Activated naive CD4-positive, alpha-beta T cell treated with anti-CD3 and anti-CD28 coated beads, Interleukin-2, amount 50 U/mL, for 16 hours (primary cell): ENCODE measurements at places on chromosomes 11 and 22.

GRCh38 chr11:8327761-8328192, 64.1 kb upstream of the LMO1 start:
- DNase-seq, result no peak

DNA sequence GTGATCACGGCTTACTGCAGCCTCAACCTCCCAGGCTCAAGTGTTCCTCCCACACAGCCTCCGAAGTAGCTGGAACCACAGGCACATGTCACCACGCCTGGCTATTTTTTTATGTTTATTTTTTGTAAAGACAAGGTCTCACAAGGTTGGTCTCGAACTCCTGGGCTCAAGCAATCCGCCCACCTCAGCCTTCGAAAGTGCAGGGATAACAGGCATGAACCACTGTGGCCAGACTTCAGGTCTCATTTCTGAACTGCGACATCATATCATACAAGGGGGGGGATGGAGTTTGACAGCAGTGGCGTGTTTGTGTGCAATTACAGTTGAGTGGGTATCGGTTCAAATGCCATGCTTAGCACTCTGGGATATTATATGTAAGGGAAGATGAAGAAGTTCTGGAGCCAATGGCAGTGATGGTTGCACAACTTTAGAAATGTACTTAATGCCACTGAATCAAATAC, 6.9 kb downstream of the NAALADL1 start:
- no peak for DNase-seq

DNA sequence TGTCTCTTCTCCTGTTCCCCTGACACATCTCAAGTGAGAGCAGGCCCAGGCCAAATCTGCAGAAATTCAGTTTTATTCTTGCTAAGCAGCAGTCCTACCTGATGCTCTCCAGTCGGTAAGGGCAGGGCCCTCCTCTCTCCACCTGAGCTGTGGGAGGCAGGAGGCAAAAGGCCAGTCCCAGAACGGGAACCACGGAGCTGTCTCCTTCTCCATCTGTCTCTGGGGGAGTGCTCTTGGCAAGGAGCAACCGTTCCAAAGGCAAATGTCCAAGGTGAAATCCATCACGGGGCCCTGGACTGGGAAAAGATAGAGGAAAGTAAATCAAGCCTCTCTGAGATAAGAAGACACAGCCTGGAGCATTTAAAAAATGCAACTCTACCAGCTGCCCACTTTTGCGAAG, 65.2 kb upstream of the CDON start:
- DNase-seq, result no peak

DNA sequence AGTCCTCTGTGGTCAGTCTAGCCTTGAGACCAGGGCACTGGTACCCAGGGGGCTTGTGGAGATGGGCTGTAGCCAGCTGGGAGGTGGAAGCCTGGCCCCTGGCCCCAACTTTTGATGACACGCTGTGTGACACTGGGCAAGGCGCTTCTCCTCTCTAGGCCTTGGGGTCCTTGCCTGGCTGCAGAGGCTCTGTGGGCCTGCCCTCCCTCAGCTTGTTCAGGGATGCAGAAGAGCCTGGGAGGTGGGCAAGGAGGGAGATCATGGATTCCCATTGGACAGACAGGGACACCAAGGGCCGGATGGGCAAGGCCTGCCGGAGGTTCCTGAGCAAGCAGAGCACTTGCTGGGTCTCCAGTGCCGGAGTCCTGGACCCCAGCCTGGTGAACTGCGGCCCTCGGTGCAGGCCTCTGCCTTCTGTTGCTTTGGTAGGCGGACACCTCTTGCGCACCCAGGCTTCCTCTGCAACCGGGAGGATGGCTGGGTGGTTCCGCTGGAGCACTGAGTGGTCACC, 1.3 kb upstream of the PPP2R5B start:
- no peak for DNase-seq

- DNase-seq, result no peak
Measured at GRCh38 chr11:130527636-130528297, 79.3 kb downstream of the ADAMTS15 start.

DNA sequence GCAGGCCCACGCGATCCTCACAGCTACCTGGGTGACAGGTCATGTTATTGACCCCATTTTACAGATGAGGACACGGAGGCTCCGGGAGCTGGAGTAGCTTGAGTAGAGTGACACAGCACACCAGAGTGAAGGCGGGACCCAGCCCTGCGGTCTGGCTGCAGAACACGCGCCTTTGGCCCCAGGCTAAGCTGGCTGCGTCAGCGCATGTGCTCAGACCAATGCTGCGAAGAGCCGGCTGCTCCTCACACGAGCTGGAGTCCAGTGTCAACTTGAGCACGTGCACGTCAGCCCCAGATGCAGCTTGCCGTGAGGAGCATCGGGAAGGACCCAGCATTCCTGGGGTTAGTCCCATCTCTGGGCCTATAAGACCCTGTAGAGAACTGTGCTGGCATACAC, 49.9 kb downstream of the SCUBE1 start:
- no peak for DNase-seq

DNA sequence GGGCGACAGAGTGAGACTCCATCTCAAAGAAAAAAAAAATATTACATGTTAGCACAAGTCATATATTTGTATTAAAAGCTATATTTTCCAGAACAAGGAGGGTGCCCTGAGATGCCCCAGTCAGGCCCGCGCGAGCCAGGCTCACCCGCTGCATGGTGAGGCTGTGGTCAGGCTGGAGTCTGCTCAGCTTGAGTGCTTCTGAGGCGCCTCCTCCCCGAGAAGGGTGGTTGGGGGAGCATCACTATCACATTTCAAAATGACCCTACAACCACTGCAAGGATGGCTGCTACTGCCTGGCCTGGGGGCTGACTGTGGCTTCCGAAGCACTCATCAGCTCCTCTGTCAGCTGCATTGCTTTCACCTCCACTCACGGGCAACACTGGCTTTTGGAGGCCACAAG, 77.1 kb downstream of the SCUBE1 start:
- DNase-seq, result no peak

GRCh38 chr22:44730490-44731356, 21.7 kb upstream of the ARHGAP8 start:
- DNase-seq, result peak; percentile 7

DNA sequence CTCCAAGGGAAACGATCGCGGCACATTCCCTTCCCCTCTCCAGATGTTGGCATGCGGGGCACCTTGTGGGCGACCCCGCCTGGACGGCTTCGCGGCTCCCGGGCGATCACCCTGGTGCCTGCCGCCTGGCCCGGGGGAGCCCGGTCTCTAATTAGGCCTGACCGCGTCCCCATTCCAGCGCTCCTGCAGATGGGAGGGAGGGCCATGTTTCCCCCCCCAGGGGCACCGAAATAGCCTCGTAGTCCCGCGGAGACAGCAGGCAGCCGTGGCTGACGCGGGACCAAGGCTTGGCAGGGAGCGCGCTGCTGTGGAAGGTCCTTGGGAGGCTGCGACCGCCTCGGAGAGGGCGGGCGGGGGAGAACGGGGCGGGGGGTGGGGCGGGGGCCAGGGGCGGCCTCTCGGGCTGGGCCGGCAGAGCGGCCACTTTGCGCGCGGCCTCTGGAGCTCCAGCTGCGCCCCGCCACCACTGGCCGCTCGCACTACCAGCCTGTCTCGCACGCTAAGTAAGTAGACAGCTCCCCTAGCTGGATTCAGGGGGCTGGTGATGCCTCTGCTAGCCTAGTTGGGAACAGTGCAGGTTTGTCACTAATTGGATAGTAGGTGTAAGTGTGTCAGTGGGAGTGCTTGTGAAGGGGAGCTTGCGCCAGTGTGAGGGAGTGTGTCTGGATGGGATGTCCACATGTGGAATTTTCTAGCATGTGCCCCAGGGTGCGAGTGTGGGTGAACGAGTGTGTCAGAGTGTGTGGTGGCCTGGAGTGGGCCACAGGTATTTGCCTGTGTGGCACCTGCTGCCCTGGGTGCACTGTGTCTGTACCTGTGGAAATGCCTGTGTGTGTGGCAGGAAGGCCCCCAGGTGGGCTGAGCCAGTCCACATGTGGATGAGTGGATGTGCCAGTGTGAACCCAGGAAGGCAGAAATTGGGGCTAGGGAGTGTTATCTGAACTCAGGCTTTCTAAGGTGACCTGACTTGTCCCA, at the start of gene INSC:
INSC (plus strand) TSS at position 423 of the 975 bp plus-strand sequence. CDS start 34,252 bp downstream, outside the sequence.
- no peak for DNase-seq

DNA sequence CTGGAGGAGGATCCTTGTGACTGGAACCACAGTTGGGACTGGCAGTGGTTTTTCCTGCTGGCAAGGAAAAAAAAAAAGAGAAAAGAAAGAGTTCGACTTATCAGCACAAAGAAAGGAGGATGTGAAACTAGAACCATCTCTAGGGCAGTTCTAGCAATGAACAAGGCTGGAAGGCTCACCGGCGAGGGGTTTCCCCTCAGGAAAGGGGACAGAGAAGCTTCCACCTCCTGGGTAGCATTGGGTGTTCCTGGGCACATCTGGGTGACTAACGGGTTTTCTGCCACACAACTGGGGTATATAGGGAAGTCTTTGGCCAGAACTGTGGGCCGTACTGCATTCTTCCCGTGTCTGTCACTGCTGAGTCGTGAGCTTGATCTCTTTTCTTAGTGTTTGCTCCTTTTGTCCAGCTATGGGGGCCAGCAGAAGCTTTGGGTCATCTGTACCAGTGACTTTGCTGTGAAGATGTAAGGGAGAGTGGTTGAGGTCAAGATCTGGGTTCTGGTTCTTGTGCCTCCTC, 109.4 kb upstream of the OR4B1 start:
- DNase-seq, result no peak

DNA sequence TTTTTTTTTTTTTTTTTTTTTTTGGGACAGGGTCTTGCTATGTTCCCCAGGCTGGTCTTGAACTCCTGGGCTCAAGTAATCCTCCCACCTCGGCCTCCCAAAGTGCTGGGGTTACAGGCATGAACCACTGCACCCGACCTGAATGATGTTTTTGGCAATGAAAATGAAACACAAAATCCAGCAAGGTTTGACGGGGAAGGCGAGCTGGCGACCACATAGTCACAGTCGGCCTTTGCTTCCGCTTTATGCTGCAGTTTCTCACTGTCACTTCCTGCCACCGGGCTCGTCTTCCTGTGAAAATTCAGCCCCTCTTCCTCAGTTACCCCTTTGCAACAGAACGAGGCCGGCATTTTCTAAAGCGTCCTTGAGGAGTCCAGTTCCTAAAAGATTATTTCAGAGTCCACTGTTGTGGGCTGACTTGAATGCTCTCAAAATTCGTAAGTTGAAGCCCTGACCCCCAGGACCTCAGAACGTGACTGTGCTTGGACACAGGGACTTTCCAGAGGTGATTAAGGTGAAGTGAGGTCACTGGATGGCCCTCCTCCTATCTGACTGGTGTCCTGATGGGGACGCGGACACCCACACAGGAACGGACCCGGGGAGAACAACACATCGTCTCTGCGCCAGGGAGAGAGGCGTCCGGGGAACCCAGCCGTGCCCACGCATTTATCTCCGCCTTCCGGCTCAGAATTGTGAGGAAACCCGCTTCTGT, 2.9 kb upstream of the BID start:
- peak; percentile 64 for DNase-seq

GRCh38 chr22:46122511-46122971, 27.8 kb upstream of the PPARA start:
- DNase-seq, result peak; percentile 78

DNA sequence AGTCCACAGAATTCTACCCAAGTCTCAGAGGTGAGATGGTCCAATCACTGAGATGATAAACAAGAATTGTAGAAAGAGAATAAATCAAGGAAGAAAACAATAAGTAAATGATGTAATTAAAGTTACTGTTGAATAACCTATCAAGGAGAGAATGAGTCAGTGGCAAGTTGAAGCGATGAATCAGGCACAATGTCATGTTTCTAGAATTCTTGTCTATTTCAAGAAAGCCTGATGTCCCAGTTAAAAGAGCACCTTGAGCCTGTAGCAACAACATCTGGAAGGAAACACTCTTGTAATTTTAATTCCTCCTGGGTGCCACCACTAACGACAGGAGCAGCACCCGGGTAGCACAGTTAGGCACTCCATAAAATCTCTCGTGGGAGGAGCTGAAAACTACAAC, 67.9 kb upstream of the SLC35C1 start:
- DNase-seq, result no peak

GRCh38 chr11:65591939-65592857, 3.4 kb downstream of the KCNK7 start:
- DNase-seq, result no peak

- DNase-seq, result no peak
Measured at GRCh38 chr11:119100246-119100970, 1.2 kb downstream of the DPAGT1 start.
